RWPE2 (cell line): ENCODE measurements at places on chromosomes 4 and X.

DNA sequence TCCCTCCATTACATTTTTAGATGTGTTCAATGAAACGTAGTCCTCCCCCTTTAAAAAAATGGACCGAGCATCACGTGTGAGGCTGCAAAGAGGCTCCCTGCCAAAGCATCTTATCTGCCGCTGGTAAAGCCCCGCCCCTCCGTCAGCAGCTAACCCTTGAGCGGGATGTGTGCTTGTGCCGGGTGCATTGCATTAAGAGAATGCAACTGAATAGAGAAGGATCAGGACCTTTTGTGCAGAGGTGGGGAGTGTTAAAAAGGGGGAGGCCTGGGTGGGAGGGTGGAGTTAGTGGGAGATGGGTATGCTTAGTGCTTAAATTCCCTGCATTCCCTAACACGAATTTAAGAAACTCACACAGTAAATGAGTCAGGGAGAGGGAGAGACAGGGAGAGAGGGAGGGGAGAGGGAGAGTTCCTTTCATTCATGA, 66.0 kb downstream of the TBL1X start:
- no peak for DNase-seq

GRCh38 chrX:23185951-23186350, 148.7 kb upstream of the PTCHD1 start:
- no peak for DNase-seq

- no peak for DNase-seq
These were observed 19.3 kb downstream of the JAKMIP1 start for GRCh38 chr4:6180841-6181631.

DNA sequence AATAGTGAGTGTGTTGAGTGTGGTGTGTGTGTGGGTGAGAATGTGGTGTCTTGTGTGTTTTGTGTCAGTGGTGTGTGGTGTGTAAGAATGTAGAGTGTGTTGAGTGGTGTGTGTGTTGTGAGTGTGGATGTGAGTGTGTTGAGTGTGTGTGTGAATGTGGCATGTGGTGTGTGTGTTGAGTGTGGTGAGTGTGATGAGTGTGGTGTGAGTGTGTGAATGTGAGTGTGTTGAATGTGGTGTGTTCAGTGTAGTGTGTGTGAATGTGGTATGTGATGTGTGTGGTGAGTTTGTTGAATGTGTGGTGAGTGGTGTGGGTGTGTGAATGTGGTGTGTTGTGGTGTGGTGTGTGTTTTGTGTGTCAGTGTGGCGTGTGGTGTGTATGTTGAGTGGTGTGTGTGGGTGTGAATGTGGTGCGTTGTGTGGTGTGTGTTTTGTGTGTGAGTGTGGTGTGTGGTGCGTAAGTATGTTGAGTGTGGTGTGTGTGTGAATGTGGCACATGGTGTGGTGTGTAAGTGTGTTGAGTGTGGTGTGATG, 60.8 kb upstream of the SORCS2 start:
- no peak for DNase-seq

DNA sequence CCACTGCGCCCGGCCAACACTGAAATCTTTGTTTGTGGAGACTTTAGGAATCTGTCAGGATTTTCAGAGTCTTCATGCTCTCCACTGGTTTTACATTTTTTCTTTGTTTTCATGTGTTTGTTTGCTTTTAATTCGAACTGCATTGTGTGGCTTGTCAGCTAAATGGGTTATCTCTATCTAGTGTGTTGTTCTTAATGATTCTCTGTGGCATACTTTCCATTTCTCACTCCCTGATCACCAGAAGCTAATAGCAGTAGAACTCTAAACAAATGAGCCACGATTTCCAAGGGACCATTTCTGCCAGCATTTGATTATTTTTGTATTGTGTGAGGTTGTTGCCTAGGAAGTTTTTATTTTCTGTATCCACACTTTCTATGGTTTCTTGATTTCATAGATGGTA, 352.4 kb downstream of the CAMK2D start:
- no peak for DNase-seq

GRCh38 chr4:59612235-59612634, 1587.9 kb upstream of the ADGRL3 start:
- DNase-seq = no peak

DNA sequence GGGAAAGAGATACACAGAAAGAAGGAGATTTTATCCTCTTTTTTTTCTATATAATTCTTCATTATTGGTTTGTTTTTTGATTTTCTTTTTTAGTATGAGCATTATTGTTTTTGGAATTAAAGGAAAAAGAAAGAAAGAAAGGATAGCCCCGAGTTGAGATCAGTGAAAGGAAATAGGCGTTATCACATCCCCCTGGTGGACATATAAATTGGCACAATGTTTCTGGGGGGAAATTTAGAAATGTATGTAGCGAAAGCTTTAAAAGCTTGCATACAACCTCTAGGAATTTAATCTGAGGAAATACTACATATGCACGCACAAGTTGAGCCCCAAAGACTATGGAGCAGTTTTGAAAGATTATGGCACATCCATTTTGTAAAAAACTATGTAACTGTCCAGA, 226.3 kb upstream of the LDB2 start:
- no peak for DNase-seq

- DNase-seq = no peak
These were observed 85.4 kb downstream of the FAM13A start for GRCh38 chr4:88971536-88971935.

DNA sequence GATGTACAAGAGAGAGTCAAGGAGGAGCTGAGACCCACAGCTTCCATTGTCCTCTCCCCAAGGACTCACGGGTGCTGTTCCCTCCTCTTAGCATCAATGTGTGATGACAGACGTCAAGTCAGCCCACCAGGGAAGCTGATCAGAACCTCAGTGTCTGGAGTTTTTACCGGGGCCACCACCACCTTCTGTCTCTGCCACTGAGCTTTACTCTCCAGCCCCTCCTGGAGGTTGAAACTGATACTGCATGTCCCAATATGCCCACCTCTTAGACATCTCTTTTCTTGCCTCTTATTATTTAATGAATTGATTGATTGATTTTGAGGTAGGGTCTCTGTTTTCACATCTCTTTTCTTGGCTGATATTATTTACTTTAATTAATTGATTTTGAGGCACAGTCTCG, 10.3 kb upstream of the AKAP17A start:
- no peak for DNase-seq

DNA sequence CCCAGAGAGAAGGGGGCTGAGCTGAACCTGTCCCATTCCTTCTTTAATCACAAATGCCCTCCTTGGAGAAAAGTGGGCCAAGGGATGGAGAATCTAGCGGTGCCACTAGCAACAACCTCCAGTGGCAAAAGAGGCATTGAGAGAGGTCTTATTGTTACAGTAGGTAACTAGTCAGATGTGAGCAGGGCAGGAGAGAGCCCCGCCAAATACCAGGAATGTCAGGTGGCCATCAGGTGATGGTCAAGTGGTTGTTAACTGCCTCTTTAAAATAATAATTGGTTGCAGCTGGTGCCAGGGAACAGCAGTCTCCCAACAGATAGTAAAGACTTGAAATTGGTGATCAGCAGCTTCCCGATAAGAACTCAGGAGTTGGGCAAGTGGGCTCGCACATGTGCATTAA, 116.1 kb downstream of the EVC2 start:
- DNase-seq = no peak

DNA sequence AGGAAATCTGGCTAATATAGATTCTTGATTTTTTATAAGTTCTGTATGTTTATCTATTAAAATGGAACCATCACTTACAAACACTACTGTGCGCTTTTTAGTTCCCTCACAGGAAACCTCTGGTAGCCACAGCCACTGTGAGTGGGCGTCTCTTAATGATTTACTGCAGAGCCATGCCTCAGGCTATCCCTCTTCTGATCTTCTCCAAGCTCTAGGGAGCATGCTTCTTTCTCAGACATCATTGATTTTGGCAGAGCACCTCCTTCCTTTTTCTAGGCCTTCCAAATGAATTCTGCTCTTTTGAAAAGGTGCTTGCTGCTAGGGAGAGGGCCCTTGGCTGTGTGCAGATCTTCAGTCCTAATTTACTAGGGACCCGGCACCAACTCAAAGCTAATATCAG, 61.1 kb upstream of the STS start:
- DNase-seq = no peak

GRCh38 chr4:120071192-120071795, 4.6 kb upstream of the MAD2L1 start:
- no peak for DNase-seq

DNA sequence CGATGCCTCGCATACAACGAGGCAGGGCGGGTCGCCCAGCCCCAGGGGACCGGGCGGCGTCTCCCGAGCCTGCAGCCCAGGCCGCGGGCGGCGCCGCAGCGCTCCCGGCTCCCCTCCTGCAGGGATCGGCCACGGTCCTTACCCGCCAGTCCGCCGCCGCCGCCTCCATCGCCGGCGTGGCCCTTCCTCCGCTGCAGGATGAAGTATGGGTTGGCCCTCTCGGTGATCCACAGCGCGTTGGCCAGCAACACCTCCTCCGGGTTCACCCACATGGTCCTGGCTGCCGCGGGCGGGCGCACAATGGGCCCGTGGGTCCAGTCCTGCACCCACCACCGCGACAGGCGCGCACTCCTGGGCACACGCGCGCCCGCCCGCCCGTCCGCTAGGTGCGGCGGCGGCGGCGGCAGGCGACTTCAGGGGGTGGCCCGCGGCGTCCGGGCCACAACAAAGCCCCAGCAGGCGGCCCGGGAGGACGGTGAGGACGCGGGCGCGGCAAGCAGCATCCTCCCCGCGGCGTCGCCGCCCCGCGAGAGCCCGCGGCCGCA, 339 bp downstream of the TBC1D9 start:
- DNase-seq = peak; percentile 51

GRCh38 chr4:153683763-153684181, 308 bp upstream of the TLR2 start:
- no peak for DNase-seq

DNA sequence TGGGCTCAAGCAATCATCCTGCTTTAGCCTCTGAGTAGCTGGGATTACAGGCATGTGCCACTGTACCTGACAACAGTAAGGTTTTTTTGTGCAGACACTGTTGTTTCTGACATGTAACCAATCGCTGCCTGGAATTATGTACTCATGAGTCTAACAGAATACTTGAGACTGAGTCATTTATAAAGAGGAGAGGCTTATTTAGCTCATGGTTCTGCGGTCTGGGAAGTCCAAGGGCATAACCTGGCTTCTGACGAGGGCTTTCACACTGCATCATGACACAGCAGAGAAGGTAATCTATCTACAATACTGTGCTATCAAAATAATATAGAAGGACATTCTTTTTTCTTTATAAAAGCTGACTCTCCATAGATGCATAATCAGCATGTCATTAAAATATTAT, 115.5 kb upstream of the STOX2 start:
- DNase-seq = no peak

- DNase-seq = no peak
These were observed 43.0 kb upstream of the IGFBP7 start for GRCh38 chr4:57153207-57153606.

DNA sequence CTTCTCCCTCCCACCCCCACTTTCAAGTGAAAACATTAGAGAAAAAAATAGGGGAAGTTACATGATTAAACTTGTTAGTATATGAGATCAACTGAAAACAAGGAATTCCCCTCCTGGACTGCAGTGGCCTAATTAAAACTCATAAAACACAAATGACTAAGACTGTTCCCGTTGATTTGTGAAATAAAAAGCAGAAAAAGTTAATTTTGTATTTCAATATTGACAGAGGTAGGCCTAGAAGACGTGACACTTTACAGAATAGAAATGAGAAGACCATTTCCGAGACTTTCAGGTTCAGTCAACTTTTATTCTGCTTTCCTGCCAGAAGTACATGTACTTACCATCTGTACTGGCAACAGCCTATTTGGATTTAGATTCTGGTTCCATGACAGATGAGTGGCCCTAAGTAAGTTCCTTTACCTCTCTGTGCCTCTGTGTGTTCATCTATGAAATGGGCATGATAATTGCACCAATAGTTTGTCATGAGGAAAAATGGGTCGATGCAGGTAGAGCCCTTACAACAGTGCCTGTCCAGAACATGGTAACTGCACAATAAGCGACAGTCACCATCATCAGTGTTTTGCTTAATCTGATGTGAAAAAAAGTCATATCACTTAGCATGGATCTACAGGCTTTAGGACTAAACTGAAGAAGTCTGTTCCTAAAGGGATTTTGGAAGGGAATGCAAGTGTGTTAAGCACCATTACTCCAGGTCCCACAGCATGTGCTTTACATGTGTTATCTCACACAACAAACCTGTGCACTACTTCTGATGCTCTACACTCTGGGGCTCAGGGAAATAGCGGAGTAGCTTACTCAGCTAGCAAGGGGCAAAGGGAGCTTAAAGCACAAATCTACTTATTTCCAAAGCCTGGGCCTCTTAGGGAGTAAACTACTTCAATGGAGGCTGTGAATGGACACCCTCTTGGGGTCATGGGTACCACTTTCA, 562.3 kb upstream of the DIPK2B start:
- DNase-seq = no peak

GRCh38 chr4:122669911-122670738, 49.3 kb upstream of the IL21 start:
- DNase-seq = no peak

DNA sequence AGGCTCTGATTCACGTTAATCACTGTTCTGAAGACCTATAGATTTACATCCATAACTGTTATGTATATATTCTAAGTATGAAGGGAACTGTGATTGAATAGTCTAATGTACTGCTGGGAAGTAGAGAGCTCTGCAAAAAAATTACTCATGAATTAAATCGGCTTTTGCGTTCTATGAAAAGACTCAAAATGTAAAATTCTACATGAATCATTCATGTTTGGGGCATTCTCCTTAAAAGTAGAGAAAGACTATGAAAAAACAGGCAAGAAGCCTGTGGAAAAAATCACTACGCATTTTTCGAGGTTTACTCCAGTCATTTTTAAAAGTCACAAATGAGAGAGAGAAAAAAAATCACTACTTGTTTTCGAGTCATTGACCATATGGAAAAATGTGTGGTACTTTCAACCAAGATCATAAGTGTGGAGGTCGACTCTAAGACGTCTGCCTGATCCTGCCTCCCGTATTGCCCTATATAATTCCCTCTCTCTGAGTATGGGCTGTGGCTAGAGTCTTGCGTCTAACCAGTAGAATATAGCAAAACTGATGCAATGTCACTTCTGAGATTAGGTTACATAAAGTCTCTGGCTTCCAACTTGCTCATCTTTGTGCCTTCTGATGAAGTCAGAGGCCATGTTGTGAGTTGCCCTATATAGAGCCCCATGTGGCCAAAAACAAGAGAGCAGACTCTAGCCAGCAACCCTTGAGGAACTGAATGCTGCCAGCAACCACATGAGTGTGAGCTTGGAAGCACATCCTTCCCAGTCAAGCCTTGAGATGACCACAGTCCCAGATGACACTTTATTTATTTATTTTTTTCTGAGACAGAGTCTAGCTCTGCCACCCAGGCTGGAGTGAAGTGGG, 32.1 kb upstream of the VEGFD start:
- no peak for DNase-seq

GRCh38 chrX:9786798-9787635, 788 bp downstream of the SHROOM2 start:
- no peak for DNase-seq

GRCh38 chr4:36215627-36216026, 28.7 kb downstream of the ARAP2 start:
- no peak for DNase-seq

- no peak for DNase-seq
These were observed 383.4 kb downstream of the ANKRD50 start for GRCh38 chr4:124329134-124329533.

- no peak for DNase-seq
These were observed 67.0 kb downstream of the AASDH start for GRCh38 chr4:56320293-56320692.
